Suprapubic skin (tissue), 4 donors: ENCODE measurements at places on chromosomes 4 and X. TPM values are rescaled to one million over a fixed set of nuclear protein-coding genes. Genes with fewer than 3 reads are reported as not detected.

DNA sequence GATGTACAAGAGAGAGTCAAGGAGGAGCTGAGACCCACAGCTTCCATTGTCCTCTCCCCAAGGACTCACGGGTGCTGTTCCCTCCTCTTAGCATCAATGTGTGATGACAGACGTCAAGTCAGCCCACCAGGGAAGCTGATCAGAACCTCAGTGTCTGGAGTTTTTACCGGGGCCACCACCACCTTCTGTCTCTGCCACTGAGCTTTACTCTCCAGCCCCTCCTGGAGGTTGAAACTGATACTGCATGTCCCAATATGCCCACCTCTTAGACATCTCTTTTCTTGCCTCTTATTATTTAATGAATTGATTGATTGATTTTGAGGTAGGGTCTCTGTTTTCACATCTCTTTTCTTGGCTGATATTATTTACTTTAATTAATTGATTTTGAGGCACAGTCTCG is 10.3 kb upstream of the AKAP17A start:
- DNase-seq, result no peak

GRCh38 chr4:181578911-181579310 is 664.3 kb upstream of the TENM3 start:
- DNase-seq, result no peak

DNA sequence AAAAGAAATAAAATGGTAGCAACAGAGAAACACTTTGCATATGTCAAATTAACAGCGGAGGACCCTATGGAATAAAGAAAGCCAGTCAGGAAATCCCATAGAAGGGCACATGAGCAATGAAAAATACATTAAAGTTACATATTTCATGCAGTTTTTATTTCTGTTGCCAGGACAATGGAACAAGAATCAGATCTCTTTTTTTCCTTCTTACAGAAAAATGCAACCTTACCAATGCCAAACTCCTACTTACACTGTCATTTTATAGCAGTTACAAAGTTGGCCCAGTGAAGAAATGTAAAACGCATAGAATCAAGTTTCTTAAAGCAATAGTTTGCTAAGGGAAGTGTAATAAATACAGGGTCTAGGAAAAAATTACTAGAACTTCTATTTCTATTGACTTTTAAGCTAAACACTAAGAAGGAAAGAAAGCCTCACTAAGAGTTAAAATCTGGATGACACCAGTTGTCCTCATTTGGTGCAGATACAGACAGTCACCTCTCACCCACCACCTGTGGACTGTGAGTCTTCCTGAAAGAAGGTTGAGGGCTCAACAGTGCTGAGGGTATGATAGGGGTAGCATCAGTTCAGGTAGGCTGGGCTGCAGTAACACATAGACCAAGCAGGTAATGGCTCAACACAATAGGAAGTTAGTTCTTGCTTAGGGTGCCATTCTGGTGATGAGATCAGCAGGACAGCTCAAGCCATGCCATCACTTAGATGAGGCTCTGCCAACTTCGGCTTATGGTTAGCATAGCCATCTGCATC is 224.6 kb downstream of the ANAPC10 start:
- DNase-seq, result no peak

DNA sequence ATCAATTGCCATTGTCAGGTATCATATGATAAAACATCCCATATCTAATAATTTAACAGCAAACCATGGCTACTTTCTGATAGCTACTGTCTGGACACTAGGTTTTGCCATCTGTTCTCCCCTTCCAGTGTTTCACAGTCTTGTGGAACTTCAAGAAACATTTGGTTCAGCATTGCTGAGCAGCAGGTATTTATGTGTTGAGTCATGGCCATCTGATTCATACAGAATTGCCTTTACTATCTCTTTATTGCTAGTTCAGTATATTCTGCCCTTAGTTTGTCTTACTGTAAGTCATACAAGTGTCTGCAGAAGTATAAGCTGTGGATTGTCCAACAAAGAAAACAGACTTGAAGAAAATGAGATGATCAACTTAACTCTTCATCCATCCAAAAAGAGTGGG is 7.0 kb downstream of the NPY5R start:
- no peak for DNase-seq

DNA sequence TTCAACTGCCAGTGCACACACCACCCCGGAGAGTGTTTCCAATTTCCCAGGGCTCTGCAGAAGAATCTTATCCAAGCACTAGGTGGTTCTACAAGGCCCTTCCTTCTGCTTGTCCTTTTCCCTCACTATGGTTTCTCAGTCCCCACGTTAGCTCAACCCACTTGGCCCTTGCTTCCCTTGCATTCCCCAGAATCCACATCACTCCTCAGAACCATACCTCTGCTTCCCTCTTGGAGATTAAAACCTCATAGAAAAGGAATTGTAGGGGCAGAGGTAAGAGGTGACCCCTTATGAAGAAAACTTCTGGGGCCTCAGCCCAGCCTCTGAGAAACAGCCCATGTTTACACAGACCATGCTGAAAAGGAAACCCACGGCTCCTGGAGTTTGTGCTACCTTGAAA is 42.4 kb downstream of the TSPAN5 start:
- no peak for DNase-seq

- DNase-seq, result no peak
These were observed 9.1 kb downstream of the KLB start for GRCh38 chr4:39415678-39416283.

The BRS3 gene
- total RNA-seq, result not detected

The RAI2 gene
- 4.5 TPM for total RNA-seq

The GCNA gene
- total RNA-seq, result 1.4 TPM

The PRRG3 gene
- total RNA-seq, result 1.1 TPM

The HPGDS gene
- total RNA-seq, result 2.3 TPM
